ENCODE measurements at places on chromosomes 12 and 14.

GRCh38 chr12:123271001-123271668, 521 bp downstream of the CDK2AP1 start:
- DNase-seq: peak; percentile 66

DNA sequence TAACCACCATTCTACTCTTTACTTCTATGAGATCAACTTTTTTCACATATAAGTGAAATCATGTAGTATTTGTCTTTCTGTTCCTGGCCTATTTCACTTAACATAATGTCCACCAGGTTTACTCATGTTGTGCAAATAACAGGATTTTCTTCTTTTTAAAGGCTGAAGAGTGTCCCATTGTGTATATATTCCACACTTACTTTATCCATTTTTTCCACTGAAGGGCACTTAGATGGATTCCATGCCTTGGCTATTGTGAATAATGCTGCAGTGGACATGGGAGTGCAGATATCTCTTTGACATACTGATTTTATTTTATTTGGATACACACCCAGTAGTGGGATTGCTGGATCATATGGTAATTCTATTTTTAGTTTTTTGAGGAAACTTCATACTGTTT, 181.1 kb upstream of the HMGA2 start:
- DNase-seq: no peak

- no peak for DNase-seq
Observed at GRCh38 chr12:53660041-53660440, 15.8 kb downstream of the ATP5MC2 start.

- DNase-seq: no peak
Observed at GRCh38 chr14:103319422-103319821, 14.6 kb upstream of the EIF5 start.

GRCh38 chr12:120711411-120711810, 1.2 kb downstream of the UNC119B start:
- no peak for DNase-seq

DNA sequence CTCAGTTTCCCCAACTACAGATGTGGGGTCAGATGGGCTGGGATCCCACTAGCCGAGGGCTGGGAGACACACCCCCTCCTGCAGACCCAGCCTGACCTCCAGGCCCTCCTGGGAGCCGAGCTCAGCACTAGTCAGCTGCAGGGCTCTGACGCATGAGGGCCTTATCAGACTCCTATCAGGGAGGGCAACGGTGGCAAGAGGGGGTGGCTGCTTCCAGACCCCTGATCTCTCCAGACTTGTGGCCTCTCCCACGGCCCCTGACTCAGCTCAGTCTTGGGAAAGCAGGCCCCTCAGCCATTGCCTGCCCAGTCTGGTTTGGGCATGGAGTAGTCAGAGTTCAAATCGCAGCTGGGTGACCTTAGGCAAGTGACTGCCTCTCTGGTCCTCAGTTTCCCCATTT, 2.5 kb downstream of the RASAL1 start:
- DNase-seq: no peak

DNA sequence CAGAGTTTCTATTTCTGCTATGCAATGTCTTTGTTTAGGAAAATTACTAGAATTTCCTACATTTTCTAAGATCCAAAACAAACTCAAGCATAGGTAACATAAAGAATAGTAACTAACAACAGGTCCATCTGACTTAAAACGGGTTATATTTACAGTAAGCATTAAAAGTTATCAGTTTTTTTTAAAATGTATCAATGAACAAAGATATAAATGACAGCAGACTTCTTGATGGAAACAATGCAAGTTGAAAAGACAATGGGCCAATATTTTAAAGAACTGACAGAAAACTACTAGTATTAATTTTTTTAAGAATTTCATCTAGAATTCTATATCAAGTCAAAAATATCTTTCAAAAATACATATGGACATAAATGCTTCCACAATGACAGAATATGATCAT, 367.1 kb upstream of the MGAT4C start:
- DNase-seq: no peak

Measured in activated CD8-positive, alpha-beta memory T cell treated with anti-CD3 and anti-CD28 coated beads for 1 hour (primary cell).